ENCODE measurements at places on chromosomes 3 and 15. TPM values are rescaled to one million over a fixed set of nuclear protein-coding genes. Genes with fewer than 3 reads are reported as not detected.

AGTR1 gene
- 4.0 TPM for total RNA-seq

FETUB gene
- not detected for total RNA-seq

SLC28A1 gene
- 4.1 TPM for total RNA-seq

ARL13B gene
- 19.1 TPM for total RNA-seq

GRCh38 chr3:1611824-1612223 is 486.8 kb upstream of the CNTN4 start:
- no peaks in the 10 kb centered on the region for H3K27me3 ChIP-seq
- no peak for DNase-seq
- H3K27ac ChIP-seq: no peak overlapping the region
- H3K4me3 ChIP-seq: no peak overlapping the region

GRCh38 chr15:40197434-40197833 is 36.6 kb downstream of the BUB1B start:
- no peak overlapping the region for H3K27ac ChIP-seq
- DNase-seq: no peak
- H3K27me3 ChIP-seq: no peaks in the 10 kb centered on the region
- no peak overlapping the region for H3K4me3 ChIP-seq
- H3K4me1 ChIP-seq: no peaks in the 10 kb centered on the region

DNA sequence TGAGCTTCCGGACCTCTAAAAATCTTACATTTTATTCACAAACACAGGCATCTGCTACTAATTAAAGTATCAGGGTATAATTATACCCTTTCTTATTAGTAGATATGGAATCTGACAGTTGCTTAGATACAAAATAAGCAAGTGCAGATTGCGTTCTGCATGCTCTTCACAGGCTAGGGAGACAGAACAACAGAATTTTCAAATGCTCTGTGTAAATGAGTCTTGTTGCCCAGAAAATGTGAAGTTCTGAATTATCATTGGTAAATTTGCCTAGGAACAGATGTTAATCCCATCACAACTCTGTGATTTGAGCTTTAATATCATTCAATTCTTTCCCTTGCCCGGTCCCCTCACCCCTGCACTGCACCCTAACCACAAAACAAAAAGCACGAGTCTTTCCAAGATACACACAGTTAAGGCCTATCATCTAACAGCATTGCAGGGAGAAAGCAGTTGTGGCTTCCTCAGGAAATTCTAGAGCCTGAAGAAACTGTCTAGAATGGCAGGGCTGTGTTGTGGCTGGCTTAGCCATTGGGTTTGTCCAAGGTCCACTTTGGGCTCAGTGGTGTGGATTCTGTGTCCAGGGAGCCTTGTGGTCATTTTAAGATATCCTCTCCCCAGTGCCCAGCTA is 119.8 kb downstream of the PDCD6IP start:
- DNase-seq: no peak
- no peaks in the 10 kb centered on the region for H3K4me1 ChIP-seq
- no peak overlapping the region for H3K27ac ChIP-seq
- H3K4me3 ChIP-seq: no peak overlapping the region
- no peaks in the 10 kb centered on the region for H3K36me3 ChIP-seq

- DNase-seq: no peak
- no peak overlapping the region for H3K27ac ChIP-seq
- H3K27me3 ChIP-seq: no peaks in the 10 kb centered on the region
- no peaks in the 10 kb centered on the region for H3K4me1 ChIP-seq
Measured at GRCh38 chr15:23083115-23083514, 43.7 kb upstream of the TUBGCP5 start.

- no peaks in the 10 kb centered on the region for H3K4me1 ChIP-seq
- no peak for DNase-seq
- H3K27me3 ChIP-seq: no peaks in the 10 kb centered on the region
- no peak overlapping the region for H3K4me3 ChIP-seq
- H3K27ac ChIP-seq: no peak overlapping the region
- no peaks in the 10 kb centered on the region for H3K36me3 ChIP-seq
Measured at GRCh38 chr15:60844511-60845174, 365.7 kb upstream of the ICE2 start.

DNA sequence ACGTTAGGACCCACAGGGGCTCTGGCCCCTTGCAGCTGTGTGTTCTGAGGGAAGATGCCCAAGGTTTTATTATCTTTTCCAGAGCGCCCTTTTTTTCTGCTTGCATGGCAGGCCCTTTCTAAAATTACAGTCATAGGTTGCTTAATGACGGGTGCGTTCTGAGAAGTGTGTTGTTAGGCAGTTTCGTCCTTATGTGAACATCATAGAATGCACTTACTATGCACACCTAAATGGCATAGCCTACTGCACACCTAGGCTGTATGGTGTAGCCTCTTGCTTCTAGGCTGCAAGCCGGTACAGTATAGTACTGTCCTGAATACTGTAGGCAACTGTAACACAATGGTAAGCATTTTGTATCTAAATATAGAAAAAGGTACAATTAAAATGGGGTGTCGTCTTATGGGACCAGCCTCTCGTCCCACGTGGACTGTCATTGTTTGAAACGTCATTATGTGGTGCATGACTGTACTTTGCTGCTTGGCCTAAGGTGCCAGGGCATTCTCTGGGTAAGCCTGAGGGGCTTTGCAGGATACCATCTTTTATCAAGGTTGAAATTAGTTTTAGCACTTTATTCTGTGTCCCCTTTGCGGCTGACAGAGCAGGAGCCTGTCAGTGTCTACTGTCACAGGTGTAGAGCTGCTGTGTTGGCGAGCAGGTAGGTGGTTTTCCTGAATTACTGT is 10.9 kb downstream of the KLF13 start:
- no peaks in the 10 kb centered on the region for H3K27me3 ChIP-seq
- no peaks in the 10 kb centered on the region for H3K36me3 ChIP-seq
- no peaks in the 10 kb centered on the region for H3K4me1 ChIP-seq
- DNase-seq: no peak

GRCh38 chr15:90062462-90062932 is 39.8 kb downstream of the IDH2 start:
- no peak overlapping the region for H3K27ac ChIP-seq
- H3K4me1 ChIP-seq: no peaks in the 10 kb centered on the region
- DNase-seq: no peak

GRCh38 chr15:50953302-50953701 is 44.8 kb downstream of the AP4E1 start:
- H3K27me3 ChIP-seq: no peaks in the 10 kb centered on the region
- H3K27ac ChIP-seq: no peak overlapping the region
- no peaks in the 10 kb centered on the region for H3K4me1 ChIP-seq
- no peak overlapping the region for H3K4me3 ChIP-seq
- H3K36me3 ChIP-seq: peaks cover 8% of the 10 kb centered on the region
- no peak for DNase-seq

DNA sequence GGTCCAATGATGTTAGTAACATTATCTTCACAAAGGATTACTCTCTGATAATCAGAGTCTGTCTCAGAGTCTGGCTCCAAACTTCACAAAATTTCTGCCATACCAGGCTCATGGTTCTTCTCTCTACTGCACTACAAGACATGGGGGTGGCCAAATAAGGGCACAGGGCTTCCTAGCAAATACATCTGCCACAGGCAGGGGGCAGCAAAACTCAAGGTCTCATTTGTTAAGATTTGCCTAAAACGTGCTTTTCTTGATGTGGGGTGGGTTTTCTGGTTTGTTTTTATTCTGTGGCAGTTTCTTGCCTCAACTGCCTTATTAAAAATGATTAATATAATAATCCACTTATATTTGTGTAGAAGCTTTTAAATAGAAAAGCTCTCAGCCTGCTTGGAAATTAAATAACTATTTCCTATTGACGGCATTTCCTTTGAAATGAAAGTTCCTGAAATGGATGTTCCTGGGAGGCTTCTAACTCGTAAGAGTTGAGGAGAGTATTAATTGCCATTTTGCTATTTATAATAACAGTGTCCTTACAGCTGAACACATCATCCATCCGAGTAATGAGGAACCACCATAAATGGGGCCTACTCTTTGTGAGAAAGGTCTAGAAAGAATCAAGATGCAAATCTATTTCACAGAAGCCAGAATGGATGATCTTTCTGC is 53.8 kb downstream of the SST start:
- H3K36me3 ChIP-seq: no peaks in the 10 kb centered on the region
- H3K4me3 ChIP-seq: no peak overlapping the region
- H3K27me3 ChIP-seq: peaks cover 2% of the 10 kb centered on the region
- no peak overlapping the region for H3K27ac ChIP-seq
- peak; percentile 56 for DNase-seq
- H3K4me1 ChIP-seq: no peaks in the 10 kb centered on the region

DNA sequence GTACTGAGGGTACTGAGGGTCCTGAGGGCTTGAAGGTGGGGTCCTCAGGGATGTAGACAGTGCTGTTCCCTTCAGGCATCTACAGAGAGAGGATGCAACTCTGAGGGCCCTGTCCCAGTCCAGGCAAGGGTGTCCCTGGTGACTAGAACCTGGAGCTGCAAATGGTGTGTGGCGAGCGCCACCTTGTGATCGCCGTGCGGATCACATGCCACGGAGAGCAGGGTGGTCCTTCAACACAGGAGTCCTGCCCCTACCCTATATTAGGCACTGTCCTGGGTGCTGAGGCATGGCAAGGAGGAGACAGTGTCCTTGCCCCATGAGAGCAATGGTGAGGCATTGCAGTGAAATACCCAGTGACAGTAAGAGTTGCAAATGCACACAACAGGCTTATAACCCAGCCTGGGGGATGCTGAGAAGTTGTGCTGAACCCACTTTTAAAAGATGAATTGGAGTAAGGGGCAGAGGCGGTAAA is 23.6 kb downstream of the RHCG start:
- H3K4me1 ChIP-seq: no peaks in the 10 kb centered on the region
- DNase-seq: no peak
- no peaks in the 10 kb centered on the region for H3K36me3 ChIP-seq
- H3K27me3 ChIP-seq: no peaks in the 10 kb centered on the region
- no peak overlapping the region for H3K27ac ChIP-seq

DNA sequence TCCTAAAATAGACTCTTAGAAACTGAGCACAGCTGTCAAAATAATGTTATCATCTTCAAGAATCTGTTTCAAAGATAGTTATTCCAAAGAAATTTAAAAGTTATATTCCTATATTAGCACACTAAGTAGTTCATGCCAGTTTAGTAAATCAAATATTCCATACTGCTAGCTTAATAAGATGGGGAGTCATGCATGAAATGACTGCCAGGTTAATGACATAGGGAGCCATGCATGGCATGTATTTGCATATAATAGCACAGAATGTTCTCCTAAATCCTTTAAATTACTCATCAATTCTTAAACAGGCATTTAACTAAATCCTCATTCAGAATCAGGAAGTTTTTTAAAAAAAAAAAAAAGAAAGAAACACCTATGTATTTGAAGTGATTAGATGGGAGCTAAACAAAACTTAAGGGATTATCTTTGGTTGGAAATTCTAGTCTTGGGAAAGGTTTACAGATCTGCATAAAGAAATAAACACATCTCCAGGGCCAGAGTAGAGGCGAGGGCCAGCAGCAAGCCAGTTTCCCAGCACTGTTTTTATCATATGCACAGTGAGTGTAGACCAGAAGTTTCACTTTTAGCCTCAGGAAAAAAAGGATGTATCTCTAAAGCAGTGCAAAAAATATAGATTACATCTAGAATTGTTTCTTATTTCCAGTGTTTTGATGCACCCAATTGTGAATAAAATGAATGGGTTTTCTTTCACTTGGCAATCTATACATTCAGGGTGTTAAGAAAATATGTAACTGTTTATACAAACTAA is 366.4 kb upstream of the AGTR1 start:
- H3K4me1 ChIP-seq: no peaks in the 10 kb centered on the region
- no peak overlapping the region for H3K4me3 ChIP-seq
- no peak overlapping the region for H3K27ac ChIP-seq
- DNase-seq: no peak

GRCh38 chr3:37768107-37768809 is 93.4 kb upstream of the CTDSPL start:
- H3K36me3 ChIP-seq: no peaks in the 10 kb centered on the region
- no peak overlapping the region for H3K27ac ChIP-seq
- DNase-seq: no peak
- no peak overlapping the region for H3K4me3 ChIP-seq
- H3K27me3 ChIP-seq: no peaks in the 10 kb centered on the region

- DNase-seq: no peak
- H3K36me3 ChIP-seq: no peaks in the 10 kb centered on the region
- no peak overlapping the region for H3K27ac ChIP-seq
Measured at GRCh38 chr3:192831801-192832347, 85.8 kb downstream of the MB21D2 start.

GRCh38 chr15:45201557-45201859 is 13.7 kb upstream of the SHF start:
- no peak overlapping the region for H3K4me3 ChIP-seq
- no peaks in the 10 kb centered on the region for H3K4me1 ChIP-seq
- no peaks in the 10 kb centered on the region for H3K36me3 ChIP-seq
- no peak for DNase-seq

- H3K4me1 ChIP-seq: peaks cover 4% of the 10 kb centered on the region
- H3K27me3 ChIP-seq: no peaks in the 10 kb centered on the region
- DNase-seq: no peak
- H3K36me3 ChIP-seq: no peaks in the 10 kb centered on the region
Measured at GRCh38 chr3:123785602-123786001, 98.5 kb downstream of the MYLK start.

GRCh38 chr3:197458906-197459470 is 96.8 kb downstream of the BDH1 start:
- H3K36me3 ChIP-seq: no peaks in the 10 kb centered on the region
- no peak for DNase-seq

DNA sequence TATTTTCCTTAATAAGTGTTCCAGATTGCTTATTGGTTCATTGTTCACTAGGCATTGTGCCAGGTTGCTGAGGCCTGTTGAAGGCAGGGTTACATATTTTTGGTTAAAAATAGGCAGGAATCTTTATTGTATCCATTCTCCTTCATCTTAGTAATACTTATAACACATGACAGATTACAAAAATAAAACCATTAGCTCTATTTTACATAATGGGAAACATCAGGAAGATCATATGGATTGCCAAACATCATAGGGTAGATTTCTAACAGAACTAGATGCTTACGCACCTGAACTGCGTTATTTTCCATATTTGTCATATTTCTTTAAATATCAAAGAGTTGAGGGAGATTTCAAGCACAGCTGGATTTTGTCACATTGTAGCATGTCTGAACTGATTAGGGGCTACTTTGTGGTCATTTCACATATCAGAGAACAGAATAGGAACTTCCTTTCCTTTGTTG is 462.9 kb upstream of the SGO1 start:
- no peak for DNase-seq
- H3K4me3 ChIP-seq: no peak overlapping the region
- no peaks in the 10 kb centered on the region for H3K27me3 ChIP-seq
- H3K27ac ChIP-seq: no peak overlapping the region

DNA sequence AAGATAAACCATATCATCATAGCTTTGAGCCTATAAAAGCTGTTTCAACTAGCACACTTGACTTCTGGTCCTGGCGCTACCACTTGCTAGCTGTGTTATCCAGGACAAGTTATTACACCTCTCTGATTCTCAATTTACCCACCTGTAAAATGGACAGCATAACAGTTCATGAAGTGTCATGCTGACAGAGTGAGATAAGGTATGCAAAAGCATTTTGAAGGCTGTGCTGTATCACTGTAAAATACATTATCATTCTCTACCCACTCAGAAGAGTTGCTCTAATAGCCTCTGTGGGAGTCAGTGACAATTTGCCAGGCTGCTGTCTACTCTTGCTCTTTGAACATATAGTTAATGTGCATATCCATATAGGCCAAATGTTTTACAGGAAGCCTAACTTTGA is 93.0 kb downstream of the SSR3 start:
- no peak for DNase-seq
- no peak overlapping the region for H3K27ac ChIP-seq
- no peaks in the 10 kb centered on the region for H3K27me3 ChIP-seq
- H3K4me1 ChIP-seq: peaks cover 6% of the 10 kb centered on the region
- H3K4me3 ChIP-seq: no peak overlapping the region
